RWPE2 (cell line): ENCODE measurements at places on chromosomes 7 and 10.

DNA sequence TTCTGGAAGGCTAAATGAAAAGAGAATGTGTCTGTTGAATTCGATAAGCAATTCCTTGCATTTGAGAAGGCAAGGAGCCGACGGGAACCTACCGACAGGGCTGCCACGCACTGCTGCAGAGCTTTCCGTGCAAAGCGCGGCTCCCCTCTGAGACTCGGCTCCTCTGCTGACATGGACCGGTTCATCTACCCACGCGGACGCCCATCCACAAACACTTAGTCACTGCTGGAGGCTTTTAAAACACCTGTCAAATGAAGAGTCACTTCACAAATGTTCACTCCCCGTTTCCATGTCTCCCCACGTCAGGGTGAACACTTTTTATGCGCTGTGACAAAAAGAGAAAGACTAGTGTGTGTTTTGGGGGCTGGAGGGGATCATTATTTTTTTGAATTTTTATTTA is 32.0 kb downstream of the AMZ1 start:
- no peak for DNase-seq

DNA sequence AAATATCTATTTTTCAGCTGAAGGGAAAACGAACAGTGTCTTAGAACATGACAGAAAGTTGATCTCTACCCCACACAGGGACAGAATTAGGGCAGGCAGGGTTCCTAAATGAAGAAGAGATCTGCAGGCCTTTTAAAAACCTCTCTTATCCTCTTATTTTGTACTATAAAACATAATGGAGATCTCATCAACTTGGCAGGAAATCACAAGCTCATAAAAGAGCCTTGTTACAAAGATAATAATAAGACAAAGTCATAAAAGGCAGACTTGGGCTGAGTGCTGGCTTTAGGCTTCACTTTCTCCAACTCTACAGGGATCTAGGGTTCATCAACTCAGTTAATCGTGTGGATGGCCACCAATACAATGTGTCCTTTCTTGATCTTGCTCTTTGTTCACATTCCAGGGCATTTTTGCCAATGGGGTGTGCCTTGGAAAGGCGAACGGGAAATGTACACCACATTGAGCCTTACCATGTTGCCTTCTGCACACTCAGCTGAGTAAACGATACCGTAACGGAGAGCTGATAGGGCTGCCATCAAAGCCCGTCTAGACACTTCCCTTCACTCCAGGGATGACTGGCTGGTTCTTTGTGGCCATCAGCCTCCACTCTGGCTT is 7.1 kb upstream of the TEX36 start:
- DNase-seq = no peak

GRCh38 chr7:100604976-100605911 is 3.1 kb downstream of the PCOLCE start:
- DNase-seq = no peak

DNA sequence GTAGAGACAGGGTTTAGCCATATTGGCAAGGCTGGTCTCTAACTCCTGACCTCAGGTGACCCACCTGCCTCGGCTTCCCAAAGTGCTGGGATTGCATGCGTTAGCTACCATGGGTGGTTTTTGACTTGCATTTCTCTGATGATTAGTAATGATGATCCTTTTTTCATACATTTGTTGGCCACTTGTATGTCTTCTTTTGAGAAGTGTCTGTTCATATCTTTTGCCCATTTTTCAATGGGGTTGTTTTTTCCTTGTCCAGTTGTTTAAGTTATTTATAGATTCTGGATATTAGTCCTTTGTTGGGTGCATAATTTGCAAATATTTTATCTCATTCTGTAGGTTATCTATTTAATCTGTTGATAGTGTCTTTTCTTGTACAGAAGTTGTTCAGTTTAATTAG is 4.3 kb upstream of the OR13A1 start:
- no peak for DNase-seq

- no peak for DNase-seq
These were observed 157.6 kb downstream of the GRK5 start for GRCh38 chr10:119364645-119365600.

DNA sequence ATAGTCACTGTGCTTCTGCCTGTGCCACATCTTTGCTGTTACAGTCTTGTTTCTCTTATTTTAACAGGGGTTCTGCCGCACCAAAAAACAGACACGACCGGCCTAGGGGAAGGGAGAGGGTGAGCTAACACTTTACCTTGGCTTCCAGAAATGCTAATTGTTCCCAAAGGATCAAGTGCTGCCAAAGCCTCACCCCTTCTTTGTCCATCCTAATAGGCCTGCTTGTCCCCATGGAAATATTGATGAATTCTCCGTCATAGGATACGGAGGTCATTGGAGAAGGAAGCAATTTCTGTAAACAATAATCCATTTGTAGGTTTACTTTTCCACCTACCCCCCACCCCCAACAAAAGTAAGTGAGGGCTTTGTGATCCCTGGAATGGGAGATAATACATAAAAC is 567.3 kb downstream of the KCNMA1 start:
- no peak for DNase-seq

DNA sequence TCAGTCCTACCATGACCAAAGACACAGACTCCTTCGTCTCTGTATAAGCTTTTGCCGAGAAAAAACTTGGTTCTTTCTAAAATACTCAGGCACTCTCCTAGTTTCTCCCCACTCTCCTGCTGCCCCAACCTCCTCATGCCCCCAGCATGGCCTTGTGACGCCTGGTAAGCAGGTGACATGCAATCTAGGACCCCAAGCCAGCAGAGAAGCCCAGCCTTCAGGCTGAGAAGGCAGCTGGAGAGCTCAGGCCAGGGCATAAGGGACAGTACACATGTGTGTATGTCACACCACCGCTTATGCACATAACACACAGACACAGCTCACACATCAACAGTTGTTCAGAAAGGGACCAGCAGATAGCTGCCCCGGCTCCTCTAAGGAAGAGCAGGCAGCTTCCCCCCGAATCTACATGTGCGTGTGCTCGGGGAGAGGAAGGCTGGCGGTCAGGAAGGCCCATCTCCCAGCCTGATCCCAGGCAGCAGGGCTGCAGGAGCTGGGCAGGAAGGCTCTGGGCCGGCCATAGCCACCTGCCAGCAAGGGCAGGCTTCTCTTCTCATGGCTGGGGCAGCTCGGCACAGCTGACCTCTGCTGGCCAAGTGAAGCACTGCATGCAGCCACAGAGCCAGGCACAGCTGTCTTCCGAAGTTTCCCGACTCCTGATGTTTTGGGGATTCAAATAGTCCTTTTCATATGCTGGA is 8.5 kb downstream of the DDX56 start:
- no peak for DNase-seq

GRCh38 chr7:69651101-69651590 is 52.9 kb downstream of the AUTS2 start:
- no peak for DNase-seq

DNA sequence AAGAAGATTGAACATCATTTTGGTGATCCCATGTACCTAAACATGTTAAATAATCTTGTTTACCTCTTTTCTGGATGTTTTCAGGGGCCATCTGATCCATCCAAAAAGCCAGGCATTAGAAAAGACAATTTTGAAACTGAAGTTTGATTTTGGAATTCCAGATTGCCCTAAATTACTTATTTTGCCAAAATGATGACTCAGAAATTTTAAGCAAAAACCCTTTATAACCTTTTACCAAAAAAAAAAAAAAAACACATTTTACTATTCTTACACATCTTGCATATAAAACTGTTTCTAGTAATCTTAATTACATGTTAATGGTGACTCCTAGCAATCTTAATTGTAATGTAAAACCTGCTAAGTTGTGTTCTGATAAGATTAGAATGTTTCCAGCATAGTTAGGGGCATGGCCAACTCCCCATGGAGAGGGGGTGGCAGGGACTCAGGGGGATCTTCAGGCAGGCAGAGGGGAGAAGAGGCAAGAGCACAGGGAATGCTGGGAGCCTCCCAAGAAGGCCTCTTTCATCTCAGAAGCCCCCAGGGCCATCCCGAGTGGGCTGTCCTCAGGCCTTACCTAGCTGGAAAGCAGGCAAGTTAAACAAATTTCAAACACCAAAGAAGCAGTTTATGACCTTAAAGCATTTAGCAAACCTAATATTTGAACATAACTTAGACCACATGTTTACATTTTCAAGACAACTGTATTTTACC is 25.8 kb upstream of the AKR1C3 start:
- no peak for DNase-seq

DNA sequence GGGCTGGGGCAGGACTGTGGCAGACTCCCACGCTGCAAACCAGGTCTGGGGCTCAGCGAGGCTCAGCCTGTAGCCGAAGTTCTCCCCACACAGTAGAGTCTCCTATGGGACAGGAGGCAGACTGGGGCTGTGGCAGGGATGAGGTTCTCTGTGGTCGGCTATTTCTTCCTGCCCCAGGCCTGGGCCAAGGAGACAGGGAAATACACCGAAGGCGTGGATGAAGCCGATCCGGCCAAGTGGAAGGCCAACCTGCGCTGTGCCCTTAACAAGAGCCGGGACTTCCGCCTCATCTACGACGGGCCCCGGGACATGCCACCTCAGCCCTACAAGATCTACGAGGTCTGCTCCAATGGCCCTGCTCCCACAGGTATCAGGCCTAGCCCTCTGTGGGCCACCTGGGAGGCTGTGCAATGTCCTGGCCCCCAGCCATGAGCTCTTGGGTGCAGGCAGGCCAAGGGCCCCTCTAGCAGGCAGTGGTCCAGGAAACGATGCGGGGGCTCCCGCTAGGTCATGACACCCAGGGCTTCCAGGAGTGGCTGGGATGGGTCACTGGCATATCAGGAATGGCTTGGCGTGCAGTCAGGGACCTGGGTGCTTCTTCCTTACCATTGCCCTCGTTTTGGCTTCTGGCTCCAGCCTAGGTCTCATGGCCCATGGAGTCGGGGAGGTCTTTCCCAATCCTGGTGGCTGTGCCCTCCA is 8.1 kb downstream of the IRF5 start:
- DNase-seq = peak; percentile 46

GRCh38 chr7:107007892-107008287 is 36.6 kb upstream of the PRKAR2B start:
- no peak for DNase-seq

DNA sequence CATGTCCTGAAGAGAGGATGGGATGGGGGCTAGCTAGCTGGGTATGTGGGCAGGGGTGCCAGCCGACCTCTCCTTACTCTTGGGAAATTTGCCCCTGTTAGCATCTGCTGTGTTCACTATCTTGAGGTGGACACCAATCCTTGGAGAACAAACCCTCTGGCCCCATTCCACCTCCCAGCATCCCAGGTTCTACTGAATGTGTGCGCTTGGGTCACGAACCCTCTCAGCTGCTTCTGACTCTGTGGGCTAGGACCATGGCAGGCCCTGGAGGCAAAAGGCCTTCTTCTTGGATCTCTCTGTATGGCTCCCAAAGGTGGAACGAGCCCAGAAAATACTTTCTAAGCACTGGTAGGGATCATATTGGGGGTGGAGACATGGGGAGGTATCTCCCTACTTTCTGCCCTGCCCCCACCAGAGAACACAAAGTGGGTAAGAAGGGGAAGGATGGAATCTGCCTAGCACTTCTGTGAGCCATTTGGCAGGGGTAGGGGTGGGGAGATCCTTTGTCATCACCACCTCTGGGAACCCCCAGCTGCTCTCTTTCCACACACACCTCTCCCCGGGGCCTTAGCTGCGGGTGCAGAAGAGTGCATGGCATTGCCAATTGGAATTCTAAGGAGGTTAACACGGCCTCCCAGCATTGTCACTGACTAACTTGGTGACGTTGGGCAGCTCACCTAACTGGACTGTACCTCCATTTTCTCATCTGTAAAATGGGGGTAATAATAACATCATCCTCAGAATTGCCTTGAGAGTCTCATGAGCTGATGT is 7.7 kb downstream of the UNC5B start:
- peak; percentile 28 for DNase-seq

GRCh38 chr7:123154231-123154860 is 45.4 kb downstream of the SLC13A1 start:
- no peak for DNase-seq

GRCh38 chr7:154738216-154738615 is 264.7 kb downstream of the PAXIP1 start:
- no peak for DNase-seq

DNA sequence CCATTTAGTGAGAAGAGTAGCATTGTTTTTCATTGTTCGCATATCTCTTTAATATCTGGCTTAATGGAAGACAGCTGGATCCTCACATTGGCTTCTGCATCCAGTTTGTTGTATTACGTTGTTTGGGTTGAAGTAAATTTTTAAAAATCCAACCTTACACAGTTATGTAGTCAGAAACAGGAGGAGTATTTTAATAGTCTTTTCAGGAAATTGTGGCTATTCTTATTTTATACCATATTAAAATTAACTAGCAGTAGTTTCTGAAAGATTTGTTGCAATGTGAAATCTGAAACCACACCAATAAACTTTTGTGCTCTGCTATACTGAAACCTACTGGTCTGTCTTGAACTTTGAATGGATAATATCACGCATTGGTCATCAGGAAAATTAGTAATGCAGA is 27.9 kb downstream of the MYPN start:
- DNase-seq = no peak

DNA sequence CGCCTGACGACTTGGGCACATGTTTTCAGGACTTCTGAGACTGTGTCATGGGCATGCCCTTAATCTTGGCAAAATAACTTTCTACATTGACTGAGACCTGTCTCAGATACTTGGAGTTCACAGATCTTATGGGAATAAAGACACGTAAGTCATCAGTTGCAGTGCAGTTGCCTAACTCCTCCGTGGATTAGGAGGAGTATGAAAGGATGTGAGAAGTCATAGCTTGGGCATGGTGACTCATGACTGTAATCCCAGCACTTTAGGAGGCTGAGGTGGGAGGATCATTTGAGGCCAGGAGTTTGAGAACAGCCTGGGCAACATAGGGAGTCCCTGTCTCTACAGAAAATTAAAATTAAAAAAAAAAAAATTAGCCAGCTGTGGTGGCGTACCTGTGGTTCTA is 49.6 kb downstream of the EXOC6 start:
- DNase-seq = no peak
